NCI-H1105 (cell line): ENCODE measurements at places on chromosomes 6 and 20.

GRCh38 chr20:15653396-15654207 lies 919.6 kb downstream of the KIF16B start:
- DNase-seq = no peak

- DNase-seq = no peak
Observed at GRCh38 chr20:57332105-57333089, 2.8 kb downstream of the SPO11 start.

DNA sequence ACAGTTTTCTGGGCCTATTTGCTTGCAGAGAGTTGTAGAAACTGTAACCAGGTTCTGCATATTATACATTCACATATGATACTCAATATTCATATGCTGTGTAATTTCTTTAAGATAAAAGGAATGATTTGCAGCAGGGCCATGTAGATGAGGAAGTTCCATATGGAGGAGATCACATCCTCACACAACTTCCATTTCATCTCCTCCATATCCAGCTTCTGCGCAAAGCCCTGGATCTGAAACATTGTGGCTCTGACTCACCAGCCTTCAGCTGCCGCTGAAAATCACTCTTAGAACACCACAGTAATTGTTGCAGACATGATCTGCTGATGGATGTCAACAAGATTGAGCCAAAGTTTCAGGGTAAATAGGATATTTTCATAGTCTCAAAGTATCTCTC lies 57.7 kb downstream of the PXDC1 start:
- no peak for DNase-seq

DNA sequence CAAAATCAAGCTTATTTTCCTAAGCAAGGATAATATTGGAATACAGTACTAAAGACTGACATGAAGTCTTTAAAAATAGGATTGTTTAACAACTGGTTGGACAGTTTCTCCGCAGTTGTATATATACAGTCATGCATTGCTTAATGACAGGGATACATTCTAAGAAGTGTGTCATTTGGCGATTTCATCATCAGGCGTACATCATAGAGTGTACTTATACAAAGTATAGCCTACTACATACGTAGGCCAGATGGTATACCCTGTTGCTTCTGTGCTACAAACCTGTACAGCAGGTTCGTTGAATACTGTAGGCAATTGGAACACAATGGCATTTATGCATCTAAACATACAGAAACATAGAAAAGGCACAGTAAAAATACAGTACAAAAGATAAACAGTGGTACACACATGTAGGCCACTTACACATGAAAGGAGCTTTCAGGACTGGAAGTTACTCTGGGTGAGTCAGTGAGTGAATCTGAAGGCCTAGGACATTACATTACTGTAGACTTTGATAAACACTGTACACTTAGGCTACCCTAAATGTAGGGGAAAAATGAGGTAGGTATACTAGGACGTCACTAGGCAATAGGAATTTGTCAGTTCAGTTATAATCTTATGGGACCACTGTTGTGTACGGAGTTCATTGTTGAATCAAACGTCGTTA lies 20.1 kb downstream of the HECA start:
- no peak for DNase-seq

DNA sequence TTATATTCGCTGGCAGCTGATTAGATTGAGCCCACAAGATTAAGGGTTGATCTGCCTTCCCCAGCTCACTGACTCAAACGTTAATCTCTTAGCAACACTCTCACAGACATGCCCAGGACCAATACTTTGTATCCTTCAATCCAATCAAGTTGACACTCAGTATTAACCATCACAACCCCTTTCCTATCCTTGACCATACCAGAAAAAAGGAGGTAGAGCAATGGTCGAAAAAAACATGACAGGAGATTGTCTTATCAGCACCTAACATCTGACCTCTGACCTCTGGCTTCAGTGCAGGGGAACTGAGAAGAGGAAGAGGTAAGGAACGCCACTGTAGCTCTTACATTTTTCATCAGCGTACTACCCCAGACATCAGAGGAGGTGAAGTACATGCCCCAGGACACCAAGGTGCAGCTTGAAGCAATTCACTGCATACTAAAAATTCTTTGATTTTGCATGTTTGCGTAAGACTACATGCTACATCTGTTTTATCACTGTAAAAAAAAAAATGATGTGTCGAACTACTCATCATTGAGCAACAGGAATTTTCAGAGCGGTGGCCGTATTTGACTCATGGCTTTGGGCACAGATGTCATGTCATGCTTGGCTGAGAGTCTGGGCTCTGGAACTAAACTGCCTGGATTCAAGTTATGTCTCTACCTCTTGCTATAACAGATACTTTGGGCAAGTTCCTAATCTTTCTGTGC lies 188.0 kb upstream of the TAB2 start:
- DNase-seq = no peak

- no peak for DNase-seq
Observed at GRCh38 chr6:40722091-40722490, 134.9 kb upstream of the LRFN2 start.

DNA sequence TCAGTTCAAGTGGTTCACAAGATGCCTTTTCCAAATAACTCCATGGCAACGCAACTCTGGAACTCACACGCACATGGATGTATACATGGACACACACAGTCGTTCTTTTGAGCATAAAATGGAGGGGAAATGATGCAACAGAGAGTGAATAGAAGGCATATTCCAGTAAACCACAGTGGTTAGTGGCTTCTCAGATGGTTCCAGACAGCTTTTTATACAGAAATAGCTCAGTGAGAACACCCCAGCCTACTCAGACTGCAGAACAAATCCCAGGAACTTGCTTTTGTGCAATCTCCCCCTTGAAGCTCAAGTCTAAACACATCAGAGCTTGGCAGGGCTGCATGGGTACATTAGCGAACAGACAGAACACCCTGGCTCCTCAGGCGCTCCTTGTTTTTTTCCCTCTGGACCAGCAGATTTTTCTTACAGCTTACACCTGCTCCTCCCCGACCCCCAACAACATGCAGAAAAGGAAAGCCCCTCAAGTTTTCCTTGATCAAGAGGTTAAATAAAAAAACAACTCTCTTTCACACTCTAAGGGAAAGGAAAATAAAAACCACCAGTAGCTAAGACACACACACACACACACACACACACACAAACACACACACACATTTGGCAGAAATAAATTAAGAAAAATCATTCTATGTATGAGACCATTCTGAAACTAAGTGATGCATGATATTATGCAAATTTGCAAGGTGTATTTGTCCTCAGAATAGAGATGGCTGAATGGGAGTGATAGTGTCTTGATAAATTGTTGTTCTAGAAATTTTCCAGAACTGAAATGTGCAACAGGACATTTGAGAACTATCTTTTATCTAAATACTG lies 51.2 kb upstream of the RANBP9 start:
- DNase-seq = no peak
